Heart left ventricle (tissue), 16 donors: ENCODE measurements at places on chromosomes 11 and 22.
A peak's percentile ranks its signal among the peaks of the same experiment; 100 is the strongest.

- no peak for DNase-seq
Observed at GRCh38 chr11:15396778-15397177, 282.1 kb downstream of the INSC start.

- DNase-seq, result peak; percentile 54
Observed at GRCh38 chr11:57776031-57776521, 14.5 kb downstream of the CTNND1 start.

- DNase-seq, result no peak
Observed at GRCh38 chr11:74559934-74560309, 32.5 kb upstream of the POLD3 start.

DNA sequence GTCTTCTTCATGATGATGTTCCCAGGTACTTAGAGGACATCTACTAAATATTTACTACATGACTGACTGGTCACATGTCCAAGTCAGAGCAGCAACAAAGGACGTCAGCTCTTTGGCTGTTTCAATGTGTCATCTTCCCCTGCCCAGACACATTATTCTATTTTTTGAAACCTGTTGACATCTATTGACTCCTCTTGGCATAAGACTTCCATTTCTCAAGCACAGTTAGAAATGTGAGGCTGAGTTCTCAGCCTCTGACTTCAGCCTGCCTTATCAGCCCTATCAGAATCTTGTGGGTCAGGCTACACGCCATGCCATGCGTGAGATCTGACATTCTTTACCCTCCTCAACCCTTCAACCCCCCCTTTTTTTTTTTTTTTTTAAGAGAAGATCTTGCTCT is 63.8 kb downstream of the SC5D start:
- DNase-seq, result no peak

GRCh38 chr22:33927752-33928151 is 7.5 kb upstream of the LARGE1 start:
- DNase-seq, result no peak

- DNase-seq, result no peak
Observed at GRCh38 chr11:8830641-8831040, 80.3 kb upstream of the AKIP1 start.
